Body of pancreas (tissue), 4 donors: ENCODE measurements at places on chromosomes 16 and 17.
A peak's percentile ranks its signal among the peaks of the same experiment; 100 is the strongest.

- peak; percentile 23 for DNase-seq
Measured at GRCh38 chr17:44587339-44587738, 30.1 kb downstream of the FZD2 start.

DNA sequence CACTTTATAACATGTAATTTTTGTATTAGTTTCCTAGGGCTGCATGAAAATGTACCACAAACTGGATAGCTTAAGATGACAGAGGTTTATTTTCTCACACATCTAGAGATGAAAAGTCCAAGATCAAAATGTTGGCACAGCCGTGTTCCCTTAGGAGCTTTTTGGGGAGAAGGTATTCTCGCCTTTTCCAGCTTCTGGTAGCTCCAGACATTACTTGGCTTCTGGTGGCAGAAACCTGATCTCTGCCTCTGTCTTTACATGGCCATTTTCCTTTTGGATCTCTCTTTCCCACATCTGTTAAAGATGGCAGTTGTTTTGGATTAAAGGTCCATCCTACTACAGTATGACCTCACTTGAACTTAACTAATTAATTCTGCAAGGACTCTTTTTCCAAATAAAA is 885.7 kb upstream of the CDH8 start:
- DNase-seq = no peak

GRCh38 chr17:14061666-14062560 is 7.4 kb upstream of the COX10 start:
- no peak for DNase-seq

DNA sequence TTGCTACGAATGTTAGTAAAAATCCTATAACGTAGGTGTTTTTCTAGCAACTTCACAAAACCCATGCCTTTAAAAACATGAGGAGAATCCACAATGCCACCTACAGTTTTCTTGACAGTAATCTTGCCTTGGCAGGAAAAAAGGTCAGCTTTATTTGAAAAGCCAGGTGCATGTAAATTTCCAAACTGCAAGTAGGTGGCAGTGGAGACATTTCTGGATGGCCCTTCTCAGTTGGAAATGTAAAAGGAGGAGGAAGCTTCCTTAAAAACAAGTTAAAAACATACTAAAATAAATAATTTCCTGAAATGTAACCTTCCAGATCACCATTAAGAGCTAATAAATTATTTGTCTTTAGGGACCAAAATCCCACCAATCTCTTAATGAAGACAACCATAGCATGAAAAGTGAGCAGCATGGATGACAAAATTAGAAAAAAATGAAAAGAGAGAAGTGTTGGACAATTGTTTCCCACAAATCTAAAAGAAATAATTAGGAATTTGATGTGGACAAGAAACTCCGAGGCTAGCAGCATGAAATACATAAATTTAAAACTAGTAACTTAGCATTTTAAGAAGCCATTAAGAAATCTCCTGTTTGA is 152.2 kb downstream of the SNX11 start:
- peak; percentile 19 for DNase-seq

DNA sequence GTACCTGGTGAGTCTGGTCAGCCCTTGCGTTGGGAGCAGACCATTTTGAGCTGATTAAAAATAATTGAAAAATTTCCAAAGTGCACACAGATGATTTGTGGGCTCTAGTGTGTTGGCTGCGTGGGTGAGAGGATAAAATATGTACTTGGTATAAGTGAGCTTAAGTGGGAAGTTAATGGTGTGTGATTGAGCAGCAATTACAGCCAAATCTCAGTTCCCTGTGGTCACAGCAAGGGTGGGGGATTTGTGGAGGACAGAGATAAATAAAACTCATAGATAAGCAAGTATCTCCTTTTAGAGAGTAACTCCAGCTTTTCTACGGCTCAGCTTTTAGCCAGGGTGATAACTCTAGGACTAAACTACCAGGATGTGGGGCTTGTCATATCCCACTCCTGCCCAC is 390.4 kb downstream of the UTP18 start:
- no peak for DNase-seq

- no peak for DNase-seq
Measured at GRCh38 chr16:20838240-20838639, 31.9 kb downstream of the REXO5 start.

GRCh38 chr16:88639231-88640038 is 1.1 kb downstream of the IL17C start:
- peak; percentile 70 for DNase-seq

- DNase-seq = no peak
Measured at GRCh38 chr17:39970157-39970692, 7.4 kb downstream of the GSDMA start.

GRCh38 chr16:3065069-3065741 is at the start of gene IL32:
IL32 (plus strand) TSS chr16:3065640; CDS start chr16:3065812, 172 bp downstream.
- peak; percentile 93 for DNase-seq

- DNase-seq = no peak
Measured at GRCh38 chr16:74094514-74094913, 202.1 kb upstream of the PSMD7 start.

DNA sequence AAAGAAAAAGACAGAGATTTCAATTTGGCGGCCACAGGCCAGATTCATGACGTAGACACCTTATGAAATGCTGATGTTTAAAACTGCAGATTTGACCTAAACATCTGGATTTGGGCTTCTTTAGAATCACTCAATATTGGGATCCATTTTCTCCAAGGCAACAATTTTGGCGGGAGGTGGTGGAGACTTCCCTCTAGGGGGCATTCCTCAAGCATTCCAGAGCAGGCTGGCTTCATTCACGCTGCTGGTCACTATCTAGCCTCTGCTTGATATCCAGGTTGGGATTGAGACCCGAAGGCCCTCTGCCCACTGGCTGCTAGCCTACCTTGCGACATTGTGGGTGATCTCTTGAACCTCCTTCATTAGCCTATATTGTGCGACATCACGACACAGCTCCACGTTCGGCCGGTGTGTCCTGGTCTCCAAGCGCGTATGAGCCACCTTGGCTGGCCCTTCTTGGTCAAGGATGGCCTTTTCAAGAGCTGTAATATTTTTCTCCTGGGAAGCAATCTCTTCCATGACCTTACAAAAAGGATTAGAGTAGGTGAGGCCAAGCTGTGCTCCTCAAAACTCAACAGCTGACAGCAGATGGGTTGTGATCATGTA is 24.5 kb downstream of the FBXO39 start:
- no peak for DNase-seq

DNA sequence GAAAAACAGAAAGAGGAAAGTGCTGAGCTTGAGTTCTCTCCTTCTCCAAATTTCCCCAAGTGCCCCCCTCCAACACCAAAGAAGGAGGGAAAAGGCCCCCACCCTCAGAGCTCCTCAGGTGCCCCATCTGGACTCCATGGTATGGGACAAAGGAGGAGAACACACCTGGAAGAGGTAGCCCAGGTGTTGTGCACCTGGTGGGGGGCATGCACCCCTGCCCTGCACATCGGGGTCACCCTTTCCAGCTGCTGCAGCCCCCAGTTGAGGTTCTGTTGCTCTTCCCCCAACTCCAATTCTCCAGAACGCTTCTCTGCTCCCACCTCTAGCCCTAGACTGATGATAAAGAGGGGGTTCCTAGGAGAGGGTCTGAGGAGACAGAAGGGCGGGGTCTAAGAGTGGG is 3.0 kb upstream of the COL1A1 start:
- no peak for DNase-seq

DNA sequence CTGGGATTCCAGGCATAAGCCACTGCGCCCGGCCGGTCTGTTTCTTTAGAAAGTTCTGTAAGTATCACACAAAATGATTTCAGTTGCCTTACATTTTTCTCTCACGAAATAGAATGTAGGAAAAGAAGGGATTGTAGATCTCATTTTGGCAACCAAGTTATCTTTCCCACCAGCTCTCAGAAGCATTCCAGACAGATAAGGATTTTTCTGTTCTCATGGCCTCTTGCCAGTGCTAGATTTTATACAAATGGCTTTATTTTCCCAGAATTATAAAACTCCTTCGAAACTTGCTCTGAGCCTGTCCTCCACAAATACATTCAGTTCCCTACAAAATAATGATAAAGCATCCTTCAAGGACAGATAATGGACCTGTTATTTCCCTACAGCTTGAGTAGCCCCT is 46.9 kb downstream of the LCMT1 start:
- DNase-seq = no peak

GRCh38 chr16:16928532-16929109 is 542.1 kb downstream of the XYLT1 start:
- no peak for DNase-seq

GRCh38 chr17:68656666-68657065 is 55.5 kb upstream of the FAM20A start:
- DNase-seq = no peak

GRCh38 chr16:35296962-35297653 is 1837.7 kb downstream of the TP53TG3F start:
- no peak for DNase-seq

GRCh38 chr16:72835086-72835485 is 212.8 kb downstream of the ZFHX3 start:
- no peak for DNase-seq

DNA sequence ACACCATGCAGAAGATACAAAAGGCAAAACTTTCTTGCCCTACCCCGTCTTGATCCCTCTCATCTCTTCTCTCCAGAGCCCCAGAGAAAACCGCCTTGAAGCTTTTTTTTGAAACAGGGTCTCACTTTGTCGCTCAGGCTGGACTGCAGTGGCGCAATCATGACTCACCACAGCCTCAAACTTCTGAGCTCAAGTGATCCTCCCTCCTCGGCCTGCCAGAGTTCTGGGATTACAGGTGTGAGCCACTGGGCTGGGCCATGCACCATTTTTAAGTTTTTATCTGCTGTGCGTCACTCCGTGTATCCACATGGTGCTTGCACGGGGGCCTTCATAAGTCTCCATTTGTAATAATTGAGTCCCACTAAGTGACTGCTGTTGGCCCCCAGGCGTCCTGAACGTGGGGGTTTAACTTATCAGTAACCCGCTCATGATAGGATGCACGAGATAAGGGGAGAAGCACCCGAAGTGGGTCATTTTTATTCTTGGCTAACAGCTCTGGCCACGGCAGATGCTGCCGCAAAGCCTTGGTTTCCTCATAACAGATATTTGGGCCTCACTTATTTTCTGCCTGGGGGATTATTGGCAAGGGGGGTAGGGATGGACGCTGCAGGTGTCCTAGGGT is 8.6 kb downstream of the DNAH17 start:
- peak; percentile 35 for DNase-seq

DNA sequence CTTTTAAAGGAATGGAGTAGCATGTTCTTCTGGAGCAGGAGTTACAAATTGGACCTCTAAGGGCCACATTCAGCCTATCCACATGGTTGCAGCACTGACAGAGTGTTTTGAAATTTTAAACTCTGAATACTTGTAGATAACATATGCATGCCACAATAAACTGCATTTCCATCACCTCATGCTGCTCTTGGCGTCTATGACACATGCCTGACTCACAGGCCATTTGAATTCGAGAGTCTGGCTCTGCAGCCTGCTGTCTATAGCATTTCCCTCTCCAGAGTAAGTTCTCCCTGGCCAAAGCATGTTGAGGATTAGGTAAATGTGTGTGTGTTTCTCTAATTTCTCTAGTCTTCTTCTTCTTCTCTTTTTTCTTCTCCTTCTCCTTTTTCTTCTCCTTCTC is 28.7 kb upstream of the MYOCD start:
- DNase-seq = no peak

GRCh38 chr16:4489030-4489429 is 12.8 kb downstream of the HMOX2 start:
- no peak for DNase-seq

DNA sequence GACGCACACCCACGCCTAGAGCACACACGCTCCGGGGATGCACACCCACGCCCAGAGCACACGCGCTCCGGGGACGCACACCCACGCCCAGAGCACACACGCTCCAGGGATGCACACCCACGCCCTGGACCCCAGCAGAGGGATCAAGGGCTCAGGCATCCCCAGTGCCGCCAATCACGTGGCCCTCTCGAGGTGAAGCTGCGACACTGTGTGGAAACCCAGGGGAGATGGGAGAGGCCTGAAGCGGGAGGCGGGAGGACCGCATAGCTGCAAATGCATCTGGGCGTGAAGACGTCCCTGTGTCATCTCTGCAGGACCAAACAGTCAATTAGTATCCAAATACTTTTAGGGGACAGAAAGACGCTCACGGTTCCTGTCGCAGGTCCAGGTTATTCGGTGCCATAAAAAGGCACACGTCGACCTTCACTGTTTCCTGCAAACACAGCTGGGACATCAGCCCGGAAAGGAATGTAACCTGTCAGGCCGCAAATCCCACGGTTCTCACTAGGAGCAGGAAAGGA is 56.4 kb downstream of the TBC1D16 start:
- DNase-seq = peak; percentile 12

DNA sequence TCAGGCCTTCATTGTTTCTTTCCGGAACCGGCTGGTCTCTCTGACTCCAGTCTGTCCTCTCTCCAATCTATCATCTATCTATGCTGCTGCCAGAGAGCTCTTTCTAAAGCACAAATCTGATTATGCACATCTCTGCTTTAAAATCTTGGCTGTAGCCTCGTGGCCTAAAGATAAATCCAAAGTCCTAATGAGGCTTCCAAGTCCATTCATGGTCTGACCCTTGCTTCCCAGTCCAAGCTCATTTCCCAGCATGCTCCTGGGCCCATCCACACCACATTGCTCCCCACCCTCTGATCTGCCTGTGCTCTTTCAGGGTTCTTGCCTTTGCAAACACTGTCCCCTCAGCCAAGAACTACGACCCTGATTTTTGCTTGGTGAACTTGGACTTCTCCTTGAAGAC is 21.5 kb upstream of the PHB1 start:
- no peak for DNase-seq

DNA sequence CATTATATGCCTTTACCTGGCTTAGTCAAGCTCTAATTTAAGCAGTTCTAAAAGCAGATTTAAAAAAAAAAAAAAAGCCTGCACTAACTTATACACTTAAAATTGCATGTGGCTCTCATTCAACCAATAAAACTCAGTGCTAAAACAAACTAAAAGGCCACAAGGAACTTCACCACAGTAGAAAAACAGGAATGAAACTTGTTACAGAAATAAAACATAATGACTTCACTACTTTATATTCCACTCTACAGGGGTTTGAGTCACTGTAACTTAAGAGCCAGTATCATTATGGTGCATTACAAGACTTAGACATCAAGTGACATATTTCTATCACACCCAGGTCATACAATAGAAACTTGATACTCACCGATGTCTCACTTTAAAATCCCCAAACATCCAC is 11.1 kb downstream of the CA10 start:
- no peak for DNase-seq

GRCh38 chr17:79572136-79572925 is 38.5 kb downstream of the RBFOX3 start:
- no peak for DNase-seq

- peak; percentile 49 for DNase-seq
Measured at GRCh38 chr17:33981711-33982601, 273.1 kb upstream of the CCL2 start.

GRCh38 chr17:74968361-74968780 is 4.2 kb downstream of the HID1 start:
- peak; percentile 82 for DNase-seq

GRCh38 chr16:48817032-48817431 is 207.1 kb upstream of the N4BP1 start:
- DNase-seq = no peak

- no peak for DNase-seq
Measured at GRCh38 chr16:66425651-66426050, 1.4 kb upstream of the BEAN1 start.

DNA sequence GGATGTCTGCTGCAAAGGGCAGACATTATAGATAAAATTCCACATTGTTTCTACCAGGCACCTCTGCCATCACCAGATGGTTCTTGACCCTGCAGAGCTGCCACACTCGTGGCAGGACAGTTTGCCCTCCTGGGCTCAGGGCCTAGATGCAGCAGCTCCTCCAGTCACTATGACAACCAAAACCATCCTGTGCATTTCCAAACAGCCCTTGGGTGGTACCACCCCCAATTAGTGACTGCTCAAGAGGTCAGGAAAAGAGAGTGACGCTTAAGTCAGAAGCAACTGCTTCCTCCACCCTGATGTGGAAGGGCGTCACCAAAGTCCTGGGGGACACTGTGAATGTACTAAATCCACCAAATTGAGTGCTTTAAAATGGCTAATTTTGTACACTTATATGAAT is 109.2 kb downstream of the C16orf95 start:
- DNase-seq = no peak
